Hematopoietic multipotent progenitor cell treated with erythropoietin and hydrocortisone succinate and interleukin-3 and kit ligand, for 15 days (in vitro differentiated cells): ENCODE measurements at places on chromosomes 5 and 9.

GRCh38 chr9:115553060-115553773 is 435.3 kb upstream of the TNC start:
- no peak for DNase-seq

DNA sequence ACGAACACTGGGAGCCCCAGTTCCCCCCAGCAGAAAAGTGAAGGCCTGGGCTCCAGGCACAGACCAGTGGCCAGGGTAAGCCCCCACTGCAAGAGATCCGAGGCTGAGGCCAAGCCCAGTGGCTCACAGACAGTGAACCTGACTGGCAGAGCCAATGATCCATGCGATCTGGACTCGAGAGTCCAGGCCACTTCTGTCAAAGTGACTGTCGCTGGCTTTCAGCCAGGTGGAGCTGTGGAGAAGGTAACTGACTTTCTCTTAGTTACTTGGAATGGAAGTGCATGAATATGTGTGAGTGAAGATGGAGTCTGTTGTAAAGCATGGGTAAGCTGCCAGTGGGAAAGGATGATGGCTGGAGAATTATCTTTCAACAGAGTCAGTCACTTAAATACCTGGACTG is 99.7 kb downstream of the GOLPH3 start:
- no peak for DNase-seq

DNA sequence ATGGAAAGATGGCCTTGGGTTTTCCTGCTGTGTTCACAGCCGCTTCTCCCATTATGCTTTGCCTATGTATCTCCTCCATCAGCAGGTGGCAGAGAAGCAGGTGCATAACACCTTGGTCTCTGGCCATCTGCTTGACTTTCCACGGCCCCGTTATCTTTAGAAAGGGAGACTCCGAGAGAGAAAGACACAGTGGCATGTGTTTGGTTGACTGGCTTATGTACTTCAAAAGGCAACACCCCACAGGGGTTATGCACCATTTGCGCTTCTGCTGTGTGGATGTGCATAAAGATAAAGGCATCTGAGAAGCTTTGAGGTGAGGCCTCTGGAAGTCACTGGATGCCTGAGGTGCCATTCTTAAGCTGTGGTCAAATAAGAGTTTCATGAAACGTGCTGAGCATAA is 138.4 kb downstream of the EGFLAM start:
- no peak for DNase-seq

DNA sequence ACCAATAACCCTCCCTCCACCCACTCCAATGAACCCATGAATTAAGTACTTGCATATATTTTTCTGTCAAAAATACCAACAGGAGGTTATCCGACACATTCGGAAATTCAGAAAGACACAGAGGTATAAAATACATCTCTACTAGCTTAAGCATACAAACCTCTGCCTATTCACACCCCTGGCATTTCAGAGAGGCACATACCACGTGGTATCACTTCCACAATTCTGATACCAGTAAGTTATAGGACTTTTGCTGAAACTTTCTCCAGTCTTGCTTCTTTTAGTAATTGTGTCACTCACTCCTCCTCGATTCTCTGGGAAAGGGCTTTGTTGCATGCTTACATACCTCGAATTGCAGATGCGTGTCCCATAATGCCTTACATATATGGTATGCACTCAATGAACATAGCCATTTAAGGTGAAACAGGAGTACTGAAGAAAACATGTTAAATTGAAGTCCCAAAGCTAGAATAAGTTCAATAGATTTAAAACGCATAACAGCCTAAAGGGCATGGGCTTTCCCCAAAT is 58.1 kb downstream of the TLE1 start:
- DNase-seq: no peak

DNA sequence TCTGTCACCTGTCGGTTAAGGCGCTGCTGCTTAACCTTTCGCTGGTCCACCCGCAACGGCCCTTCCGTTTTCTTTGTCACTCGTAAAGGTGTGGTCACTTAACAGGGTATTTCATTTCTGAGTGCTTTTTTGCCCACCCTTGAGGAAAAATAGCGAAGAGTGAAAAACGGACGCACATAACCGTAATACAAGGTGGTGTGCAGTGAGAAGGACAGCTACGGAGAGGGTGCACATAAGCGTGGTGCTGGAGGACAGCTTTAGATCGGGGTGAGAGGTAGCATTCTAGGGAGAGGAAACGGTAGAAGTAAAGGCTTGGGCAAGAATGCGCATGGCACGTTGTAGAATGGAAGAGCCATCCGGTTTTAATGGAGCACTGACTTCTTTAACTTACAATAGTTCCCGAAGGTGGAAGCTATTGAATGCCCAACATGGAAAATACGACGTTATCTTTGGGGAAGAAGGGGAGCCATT is 761 bp downstream of the CCT5 start:
- peak; percentile 25 for DNase-seq

- DNase-seq: no peak
Measured at GRCh38 chr5:1926471-1927341, 44.0 kb upstream of the IRX4 start.

DNA sequence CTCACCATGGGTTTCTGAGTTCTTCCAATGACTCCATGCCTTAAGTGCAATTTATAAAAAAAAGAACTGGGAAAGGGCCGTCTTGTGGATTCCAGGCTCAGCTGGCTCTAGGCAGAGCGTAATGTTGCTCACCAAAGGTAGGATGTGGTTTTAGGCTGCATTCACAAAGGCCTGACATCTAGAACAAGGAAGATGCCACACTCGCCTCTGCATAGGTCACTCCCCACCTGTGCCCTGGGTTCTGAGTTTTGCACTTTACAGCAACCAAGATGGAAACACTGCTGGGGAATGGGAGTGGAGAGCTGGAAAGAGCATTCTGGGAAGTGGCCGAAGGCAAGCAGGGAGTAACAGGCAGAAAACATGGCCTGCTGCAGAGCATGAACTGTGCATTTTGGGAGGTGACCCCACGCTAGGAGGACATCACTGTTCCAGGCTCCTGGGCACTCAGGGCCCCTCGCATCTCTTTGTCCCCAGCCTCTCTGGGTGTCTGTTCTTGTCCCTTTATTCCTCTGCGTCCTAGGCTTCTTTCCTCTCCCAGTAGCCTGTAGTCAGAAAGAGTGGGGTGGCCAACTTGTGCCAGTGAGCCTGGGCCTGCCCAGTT is 12.3 kb downstream of the FCN2 start:
- DNase-seq: no peak

- DNase-seq: no peak
Measured at GRCh38 chr9:107992271-107992670, 502.7 kb upstream of the KLF4 start.

DNA sequence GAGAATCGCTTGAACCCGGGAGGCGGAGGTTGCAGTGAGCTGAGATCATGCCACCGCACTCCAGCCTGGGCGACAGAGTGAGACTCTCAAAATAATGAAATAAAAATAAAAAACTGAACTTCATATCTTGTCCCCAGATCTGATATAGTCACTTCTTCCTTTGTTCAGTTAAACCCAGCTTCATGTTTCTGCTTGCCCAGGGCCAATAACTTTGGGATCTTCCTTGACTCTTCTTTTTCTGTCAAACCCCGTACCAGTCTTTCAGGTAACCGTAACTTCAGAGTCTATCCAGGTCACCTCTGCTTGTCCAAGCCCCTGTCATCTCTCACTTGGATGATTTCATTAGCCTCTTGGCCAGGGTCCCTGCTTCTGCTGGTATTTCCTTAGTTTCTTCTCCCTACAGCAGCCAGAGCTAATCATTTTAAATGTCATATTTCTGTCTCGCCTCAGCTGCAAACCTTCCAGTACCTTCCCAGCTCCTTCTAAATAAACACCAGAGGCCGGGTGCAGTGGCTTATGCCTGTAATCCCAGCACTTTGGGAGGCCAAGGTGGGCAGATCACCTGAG is 19.7 kb upstream of the ABL1 start:
- DNase-seq: no peak

- DNase-seq: no peak
Measured at GRCh38 chr5:84564321-84565075, 179.8 kb upstream of the EDIL3 start.

DNA sequence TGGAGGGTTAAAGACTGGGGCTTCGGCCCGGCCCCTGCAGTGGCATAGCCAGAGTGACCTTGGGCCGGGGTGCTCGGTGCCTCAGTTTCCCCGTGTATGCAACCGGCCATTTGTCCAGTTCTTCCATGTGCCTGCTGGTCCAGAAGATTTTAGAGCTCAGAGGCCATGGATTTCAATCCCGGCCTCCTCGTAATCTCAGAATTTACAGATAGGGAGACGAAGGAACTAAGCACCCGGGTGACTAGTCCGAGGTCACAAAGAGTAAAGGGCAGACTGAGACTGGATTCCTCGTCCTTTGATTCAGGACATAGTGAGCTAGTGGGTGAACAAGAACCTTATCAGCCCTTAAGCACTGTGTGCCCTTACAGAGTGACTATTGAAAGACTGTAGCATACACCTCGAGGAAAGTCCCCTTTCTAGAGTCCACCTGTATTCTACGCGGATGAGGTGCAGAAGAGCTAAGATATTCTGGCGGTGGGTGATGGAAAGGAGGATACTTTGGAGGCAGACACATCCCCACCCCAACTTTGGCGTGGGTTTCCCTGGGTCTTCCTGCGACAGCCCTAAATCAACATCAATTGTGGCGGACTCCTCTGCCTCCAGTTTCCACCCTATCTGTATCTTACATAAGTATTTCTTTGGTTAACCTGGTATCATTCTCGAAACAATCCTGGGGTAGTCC is 597 bp downstream of the SLC31A1 start:
- peak; percentile 40 for DNase-seq

DNA sequence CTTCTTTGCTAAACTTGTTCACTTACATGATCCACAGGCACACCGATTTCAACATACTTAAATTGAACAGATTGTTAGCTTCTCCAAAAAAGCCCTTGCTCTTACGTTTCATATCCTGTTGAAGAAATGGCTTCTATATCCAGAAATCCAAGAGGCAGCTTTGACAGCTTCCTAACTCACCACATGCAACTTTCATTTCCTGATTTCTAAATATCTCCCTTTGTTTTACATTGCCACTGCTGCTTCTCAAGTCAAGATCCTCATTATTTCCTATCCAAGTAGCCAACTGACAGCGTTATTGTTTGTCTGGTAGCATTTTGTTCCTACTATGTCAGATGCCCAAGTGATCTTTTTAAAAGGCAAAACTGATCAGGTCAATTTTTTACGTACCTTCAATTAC is 913.2 kb upstream of the TYRP1 start:
- no peak for DNase-seq

DNA sequence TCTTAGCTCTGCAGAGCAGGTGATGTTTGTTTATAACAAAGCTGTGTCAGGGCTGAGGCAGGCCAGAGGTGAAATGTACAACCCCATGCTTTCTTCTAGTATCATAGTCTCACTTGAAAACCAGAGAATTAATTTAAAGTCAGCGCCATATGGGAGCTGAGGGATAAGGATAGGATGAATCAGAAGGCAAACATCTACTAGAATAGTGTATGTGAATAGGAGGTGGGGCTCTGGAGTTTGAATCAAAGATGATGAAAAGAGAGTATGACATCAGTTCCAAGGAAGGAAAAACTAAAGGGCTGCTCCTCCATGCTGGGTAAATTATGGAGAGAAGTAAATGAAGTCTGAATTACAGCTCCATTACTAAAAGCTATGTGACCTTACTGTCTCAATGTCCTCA is 441.5 kb downstream of the RASEF start:
- DNase-seq: no peak

GRCh38 chr5:157267761-157268480 is 2.0 kb downstream of the CYFIP2 start:
- no peak for DNase-seq

DNA sequence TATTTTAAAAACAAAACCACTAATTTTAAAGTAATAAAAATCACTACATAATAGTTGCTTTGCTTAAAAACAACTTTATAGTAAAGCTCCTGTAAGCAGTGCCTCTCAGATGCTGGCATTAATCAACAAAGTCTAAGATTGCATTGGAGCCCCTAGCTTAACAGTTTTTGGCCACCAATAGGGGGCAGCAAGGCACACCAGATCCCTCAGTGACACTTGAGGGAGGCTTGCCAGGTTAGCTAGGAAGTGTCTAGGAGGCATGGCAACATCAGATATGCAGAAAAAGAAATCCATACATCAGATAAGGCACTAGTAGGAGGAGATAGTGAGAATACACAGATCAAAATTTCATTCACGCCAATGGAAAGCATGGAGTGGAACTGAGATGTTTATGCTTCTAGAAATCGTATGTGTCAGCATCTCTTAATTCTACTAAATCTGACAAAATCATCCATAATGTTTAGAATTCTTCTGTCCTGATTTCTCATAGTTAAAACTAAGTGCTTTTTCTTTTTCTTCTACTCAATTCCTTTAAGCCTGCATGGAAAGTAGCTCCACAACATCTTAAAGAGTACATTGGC is 73.6 kb upstream of the PAM start:
- peak; percentile 28 for DNase-seq

DNA sequence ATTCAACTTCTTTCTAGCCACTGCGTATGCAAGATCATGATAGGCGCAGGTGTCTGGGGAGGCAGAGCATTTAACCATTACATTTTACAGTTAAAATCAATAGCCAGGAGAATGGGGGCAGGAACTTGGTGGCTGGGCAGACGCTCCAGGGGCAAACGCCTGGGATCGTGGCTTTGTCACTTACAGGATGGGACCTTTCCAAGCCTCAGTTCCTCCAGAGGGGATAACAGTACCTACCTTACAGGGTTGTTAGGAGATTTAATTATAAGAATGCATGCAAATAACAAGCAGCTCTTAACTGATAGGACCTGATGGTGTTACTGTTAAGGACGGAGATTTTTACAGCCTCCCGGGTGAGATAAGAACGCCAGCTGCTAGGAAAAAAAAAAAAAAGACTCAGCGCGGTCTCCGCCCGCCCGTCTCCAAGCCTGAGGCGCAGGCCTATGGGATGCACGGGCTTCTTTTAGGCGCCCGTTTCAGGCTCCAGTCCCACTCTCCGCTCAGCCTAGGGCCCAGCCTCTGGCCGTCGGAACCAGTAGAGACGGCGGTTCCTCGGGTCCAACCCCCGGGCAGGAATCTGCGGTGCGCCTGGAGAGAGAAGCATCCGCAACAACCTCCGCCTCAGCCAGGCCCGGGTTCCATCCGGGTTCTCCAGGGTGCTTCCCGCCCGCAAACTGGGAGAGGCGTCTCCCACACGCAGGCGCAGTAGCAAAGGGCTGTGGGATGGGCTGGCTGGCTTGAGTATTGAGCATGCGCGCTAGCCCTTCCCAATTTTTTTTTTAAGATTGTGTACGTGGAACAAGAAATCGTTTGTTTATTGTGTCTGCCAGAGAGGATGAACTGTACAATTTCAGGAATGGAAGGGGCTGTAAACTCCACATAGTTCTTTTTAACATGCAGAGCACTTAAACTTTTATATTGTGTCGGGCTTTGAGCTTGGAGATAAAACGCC is at the start of gene FAM200C:
Gene FAM200C (minus strand): TSS at position 653 of the 952 bp plus-strand sequence. CDS start 4,564 bp downstream, outside the sequence.
- DNase-seq: peak; percentile 75

GRCh38 chr5:75656311-75657003 is 45.2 kb downstream of the ANKDD1B start:
- no peak for DNase-seq

GRCh38 chr5:32115985-32116384 is 58.1 kb downstream of the GOLPH3 start:
- DNase-seq: no peak
